ENCODE measurements at places on chromosomes 3 and 15. TPM values are rescaled to one million over a fixed set of nuclear protein-coding genes. Genes with fewer than 3 reads are reported as not detected.

Gene REC114
- total RNA-seq = not detected

Gene MASP1
- total RNA-seq = 319 TPM

Gene AGTR1
- 2.9 TPM for total RNA-seq

Gene CSPG5
- total RNA-seq = 0.18 TPM

Gene FBXL2
- total RNA-seq = 9.8 TPM

Gene GRK7
- total RNA-seq = not detected

Gene SERPINI2
- total RNA-seq = not detected

Gene DET1
- total RNA-seq = 5.7 TPM

Gene TPM1
- total RNA-seq = 425 TPM

Gene HYAL1
- 1.6 TPM for total RNA-seq

Gene CFAP100
- not detected for total RNA-seq

Gene ACSBG1
- total RNA-seq = not detected

Gene SPTSSB
- not detected for total RNA-seq

Gene RHOV
- total RNA-seq = under 0.01 TPM

Gene GOLGA6D
- not detected for total RNA-seq

Gene LCMT2
- total RNA-seq = 5.3 TPM

Gene MYO5C
- total RNA-seq = 0.09 TPM

Gene CLDN16
- under 0.01 TPM for total RNA-seq

Gene ITIH1
- 0.18 TPM for total RNA-seq
